ENCODE measurements at places on chromosomes 2 and 18.

GRCh38 chr2:20682167-20682920 is 15.4 kb downstream of the GDF7 start:
- DNase-seq, result peak; percentile 48

- DNase-seq, result no peak
Observed at GRCh38 chr2:62565309-62565908, 59.4 kb upstream of the TMEM17 start.

- DNase-seq, result no peak
Observed at GRCh38 chr2:65864619-65865018, 432.2 kb upstream of the SPRED2 start.

DNA sequence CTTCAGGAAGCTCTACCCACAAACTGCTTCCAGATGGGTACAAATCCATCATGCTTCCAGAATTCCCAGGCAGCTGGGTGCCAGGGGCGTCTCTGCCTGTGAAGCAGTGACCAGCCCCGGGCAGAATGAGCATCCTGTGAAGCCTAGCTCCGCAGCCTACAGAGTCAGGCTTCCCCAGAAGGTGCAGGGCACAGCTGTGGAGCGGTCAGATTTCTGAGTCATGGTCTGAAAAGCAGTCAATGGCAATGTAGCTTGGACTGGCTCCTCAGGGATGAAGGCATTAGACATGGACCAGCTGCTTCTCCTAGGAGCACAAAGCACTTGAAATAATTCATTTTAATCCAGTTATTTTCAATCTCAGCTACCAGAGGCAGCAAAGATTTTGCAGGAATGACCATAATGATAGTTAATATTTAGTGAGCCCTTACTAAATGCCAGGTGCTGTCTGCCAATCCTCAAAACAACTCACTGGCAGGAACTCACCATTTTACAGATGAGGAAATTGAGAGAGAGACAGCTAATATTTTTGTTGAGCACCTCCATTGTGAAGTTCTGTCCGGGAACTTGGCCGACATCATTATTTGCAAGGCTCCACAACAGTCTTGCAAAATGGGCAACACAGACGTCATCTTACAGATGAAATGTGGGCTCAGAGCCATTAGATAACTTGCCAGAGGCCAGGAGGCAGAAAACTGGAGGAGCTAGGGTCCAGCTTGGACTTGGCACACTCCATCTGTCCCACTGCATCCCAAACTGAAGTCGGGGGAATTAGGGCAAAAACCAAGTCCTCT is 31.7 kb downstream of the ACMSD start:
- no peak for DNase-seq

GRCh38 chr2:50535971-50536759 is 495.8 kb downstream of the NRXN1 start:
- peak; percentile 61 for DNase-seq

DNA sequence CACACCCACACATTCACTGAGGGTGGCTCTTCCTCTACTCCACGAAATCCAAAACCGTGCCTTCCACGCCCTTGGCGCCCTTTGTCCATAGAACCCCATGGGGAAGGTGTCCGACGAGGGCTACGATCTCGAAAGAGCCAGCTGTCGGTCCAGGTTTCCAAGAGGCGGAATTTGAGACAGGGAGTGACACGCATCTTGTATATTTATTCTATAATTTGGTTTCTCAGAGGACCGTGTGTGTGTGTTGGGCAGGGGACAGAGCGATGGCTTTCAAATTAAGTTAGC is 726 bp downstream of the C2orf69 start:
- no peak for DNase-seq

DNA sequence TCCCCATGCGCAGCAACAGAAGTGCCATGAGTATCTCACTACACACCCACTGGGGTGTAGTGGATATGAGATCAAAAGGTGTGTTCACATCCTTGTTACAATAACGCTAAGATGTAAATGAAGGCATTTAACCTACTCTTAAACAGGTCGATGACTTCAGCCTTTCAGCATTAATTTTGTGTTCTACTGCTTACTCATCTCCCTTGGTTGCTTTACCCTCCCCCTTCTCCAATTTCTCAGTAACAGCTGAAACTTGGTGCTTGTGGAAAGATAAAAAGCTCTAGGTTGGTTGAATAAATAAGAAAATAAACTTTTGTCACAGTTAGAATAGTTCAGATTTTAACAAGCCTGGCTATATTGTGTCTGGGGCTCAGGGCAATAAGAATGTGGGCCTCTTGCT is 147.5 kb upstream of the SESTD1 start:
- no peak for DNase-seq

DNA sequence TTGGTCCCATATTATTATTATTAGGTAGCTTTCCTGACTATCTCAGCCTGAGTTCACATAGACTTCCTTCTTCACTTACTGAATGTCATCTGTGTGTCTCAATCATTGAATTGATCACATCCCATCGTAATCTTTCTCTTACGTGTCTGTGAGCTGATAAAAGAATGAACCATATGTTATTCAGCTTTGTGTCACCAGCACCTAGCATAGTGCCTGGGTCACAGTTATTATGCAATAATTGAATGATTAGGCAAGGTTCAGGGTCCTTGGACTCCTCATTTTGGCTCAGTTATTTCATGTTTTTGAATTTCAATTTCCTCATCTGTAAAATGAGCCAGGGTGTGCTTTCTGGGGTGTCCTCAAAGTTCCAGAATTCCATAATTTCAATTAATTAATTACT is 107.2 kb downstream of the ZEB2 start:
- DNase-seq, result peak; percentile 44

DNA sequence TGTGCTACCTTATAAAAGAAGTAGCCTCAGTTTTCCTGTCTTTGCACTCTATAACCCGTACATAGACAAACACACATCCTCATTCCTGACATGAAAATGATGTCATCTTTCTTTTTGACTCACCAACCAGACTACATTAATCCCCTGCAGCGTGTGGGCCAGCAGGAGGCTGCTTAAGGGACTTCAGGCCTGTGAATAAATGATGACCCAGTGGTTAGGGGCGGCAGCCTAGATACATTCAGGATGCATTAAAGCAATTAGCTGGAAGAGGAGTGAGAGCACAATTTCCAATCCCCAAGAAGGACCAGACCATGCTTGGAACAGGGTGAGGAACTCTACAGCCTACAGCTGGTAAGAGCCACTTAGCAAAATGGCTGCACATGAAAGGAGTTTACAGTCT is 57.3 kb upstream of the KLF7 start:
- no peak for DNase-seq

DNA sequence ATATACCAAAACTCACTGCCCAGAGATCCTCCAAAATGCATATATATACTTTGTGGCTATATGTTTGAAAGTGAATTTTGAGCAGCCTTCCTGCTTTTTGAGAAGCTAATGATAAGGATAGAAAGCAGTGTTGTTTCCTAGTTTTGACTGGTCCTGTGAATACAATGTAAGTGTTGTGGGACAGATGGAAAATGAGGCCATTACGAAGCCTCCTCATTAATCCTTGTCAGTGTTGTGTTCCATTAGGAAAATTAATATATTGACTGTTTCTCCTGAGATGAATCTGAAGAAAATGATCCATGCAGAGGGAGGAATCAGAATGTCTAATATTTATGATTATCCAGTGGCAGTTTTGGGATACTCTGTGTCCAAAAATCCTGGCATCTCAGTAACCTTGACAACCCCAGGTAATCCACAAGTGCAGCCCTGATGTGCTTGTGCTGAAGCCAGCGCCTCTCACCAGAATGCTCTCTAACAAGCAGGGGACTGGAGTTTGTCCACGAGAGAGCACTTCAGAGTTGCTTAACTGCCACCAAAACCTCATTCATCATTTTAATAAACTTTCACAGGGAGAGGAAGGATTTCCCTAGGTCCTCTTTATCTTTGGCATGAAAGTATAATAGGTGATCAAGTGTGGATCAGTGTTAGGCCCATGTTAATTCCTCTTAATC is 418.6 kb downstream of the CMPK2 start:
- no peak for DNase-seq

- no peak for DNase-seq
Observed at GRCh38 chr2:98533547-98533946, 74.8 kb downstream of the COA5 start.

GRCh38 chr2:137847443-137847842 is 116.8 kb upstream of the HNMT start:
- no peak for DNase-seq

DNA sequence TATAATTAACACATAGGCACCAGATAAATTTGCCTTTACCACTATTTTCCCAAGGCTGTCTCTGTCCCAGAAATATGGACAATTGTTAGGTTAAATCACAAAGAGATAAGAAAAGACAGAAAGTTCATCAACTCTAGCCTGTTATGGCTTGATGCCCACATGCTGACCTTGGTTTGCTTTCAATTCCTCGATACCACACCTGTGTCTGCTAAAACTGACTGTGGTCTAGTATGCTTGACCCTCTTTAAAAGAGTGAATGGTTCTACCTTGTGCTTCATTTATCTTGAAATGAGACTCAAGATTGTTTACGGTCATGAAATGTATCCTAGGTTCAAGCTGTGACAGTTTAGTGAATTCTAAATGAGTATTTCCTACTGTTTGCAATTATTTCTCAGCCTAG is 909.0 kb upstream of the LRRTM1 start:
- no peak for DNase-seq

- peak; percentile 54 for DNase-seq
Observed at GRCh38 chr2:233672886-233673285, 1.2 kb downstream of the UGT1A9 start.

DNA sequence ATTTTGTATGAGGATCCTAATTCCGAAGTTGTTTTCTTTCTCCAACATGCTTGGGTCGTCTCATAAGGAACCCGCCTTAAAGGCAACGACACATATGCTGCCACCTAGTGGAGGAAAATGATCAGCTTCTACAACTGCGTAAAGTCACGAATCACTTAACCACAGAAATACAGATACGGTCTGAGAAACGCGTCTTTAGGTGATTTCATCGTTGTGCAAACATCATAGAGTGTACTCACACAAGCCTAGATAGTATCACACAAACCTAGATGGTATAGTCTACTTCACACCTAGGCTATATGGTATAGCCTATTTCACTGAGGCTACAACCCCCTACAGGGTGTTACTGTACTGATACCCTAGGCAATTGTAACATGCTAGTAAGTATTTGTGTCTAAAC is 13.1 kb downstream of the GNLY start:
- peak; percentile 96 for DNase-seq

GRCh38 chr2:82781176-82781915 is 1677.7 kb downstream of the SUCLG1 start:
- no peak for DNase-seq

DNA sequence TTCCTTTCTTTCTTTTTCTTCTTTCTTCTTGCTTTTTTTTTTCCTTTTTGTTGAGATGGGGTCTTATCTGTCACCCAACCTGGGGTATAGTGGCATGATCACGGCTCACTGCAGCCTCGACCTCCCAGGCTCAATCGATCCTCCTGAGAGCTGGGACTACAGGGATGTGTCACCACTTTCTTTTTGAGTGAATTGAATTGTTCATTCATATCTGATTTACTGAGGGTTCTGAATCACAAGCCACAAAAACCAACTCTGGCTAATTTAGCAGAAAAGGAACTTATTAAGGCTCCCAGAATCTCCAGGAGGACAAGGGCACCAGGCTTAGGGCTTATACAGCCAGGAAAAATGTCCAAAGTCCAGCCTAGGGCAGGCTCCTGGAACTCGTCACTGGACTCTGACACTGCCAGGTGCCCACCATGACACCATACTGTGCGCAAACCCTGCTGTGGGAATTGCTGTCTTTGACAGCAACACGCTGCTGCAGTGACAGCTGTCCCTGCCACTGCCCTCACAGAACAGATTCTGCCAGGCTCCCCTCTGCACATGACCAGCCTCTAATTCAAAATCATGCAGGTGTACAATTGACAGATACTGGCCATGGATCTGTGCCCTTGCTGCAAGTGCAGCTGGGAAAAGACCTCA is 42.9 kb upstream of the EML6 start:
- peak; percentile 59 for DNase-seq

DNA sequence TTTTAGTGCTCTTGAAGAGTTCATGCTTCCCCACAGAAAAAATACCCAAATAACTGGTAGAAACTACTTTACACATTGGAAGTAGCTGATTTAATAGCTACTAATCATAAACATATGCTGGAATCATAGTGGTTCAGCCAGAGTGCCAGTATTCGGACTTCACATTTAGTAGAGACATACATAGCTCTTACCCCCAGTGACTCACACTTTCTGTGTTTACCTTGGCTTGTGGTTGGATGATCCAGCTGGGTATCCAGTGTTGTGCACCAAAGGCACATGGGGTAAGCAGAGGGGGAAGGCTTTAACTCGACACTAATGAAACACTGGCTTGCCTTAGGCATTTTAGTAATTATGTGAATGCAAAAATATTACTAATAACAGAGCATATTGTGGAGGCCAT is 18.1 kb downstream of the ARHGAP28 start:
- DNase-seq, result no peak

DNA sequence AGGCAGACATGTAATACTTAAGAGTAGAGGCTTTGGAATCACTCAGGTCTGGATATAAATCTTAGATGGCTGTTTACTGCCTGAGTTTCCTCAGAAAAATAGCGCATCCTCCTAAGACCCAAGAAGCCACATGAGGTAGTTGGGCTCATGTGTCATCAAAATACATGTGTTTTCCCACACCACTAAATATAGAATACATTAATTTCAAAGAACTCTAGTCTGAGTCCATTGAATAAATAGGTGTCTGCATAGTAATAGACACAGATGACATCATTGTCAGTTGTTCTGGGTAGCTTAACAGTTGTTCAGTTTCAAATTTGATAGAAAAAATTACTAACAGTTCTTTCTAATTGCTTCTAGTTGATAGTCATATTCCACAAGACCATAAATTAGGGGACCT is 9.6 kb downstream of the PPP1R1C start:
- DNase-seq, result no peak

DNA sequence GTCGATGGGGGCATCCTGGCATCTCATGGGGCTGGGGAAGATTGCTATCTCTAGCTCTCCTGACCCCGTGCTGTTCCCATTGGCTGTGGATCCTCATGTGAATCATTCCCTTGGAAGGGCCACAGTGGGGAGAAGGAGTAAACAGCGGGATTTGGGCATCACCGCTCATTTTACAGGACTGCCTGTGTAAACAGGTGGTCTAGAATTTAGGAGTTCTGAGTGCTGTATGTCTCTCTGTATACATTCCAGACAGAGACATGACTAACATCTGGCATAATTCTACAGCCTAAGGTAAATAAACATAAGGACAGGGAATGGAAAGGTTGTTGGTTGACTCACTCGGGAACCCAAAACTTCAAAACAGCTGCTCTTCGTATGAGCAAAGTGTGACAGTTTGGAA is 92.7 kb downstream of the COPS8 start:
- no peak for DNase-seq

GRCh38 chr18:12336887-12337286 is 28.8 kb downstream of the TUBB6 start:
- DNase-seq, result no peak

DNA sequence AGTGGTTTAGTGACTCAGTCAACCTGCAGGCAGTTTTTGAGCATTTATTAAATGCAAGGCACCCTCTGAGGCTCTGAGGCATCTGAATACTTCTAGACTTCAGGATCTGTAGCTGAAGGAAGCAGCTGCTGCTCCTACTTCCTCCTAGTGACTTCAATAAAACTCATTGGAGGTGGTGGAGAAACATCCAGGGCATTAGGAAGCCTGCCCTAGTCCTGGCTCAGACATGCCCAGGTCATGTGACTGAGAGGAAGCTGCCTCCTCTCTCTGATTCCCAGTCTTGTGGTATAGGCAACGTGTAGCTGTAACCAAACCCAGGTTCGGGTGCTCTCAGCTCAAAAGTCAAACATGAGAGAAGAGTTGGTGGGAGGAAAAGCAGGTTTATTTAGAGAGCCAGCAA is 287.2 kb upstream of the GYPC start:
- peak; percentile 7 for DNase-seq
